Left ventricle myocardium inferior (tissue), 1 donor: ENCODE measurements at places on chromosomes 4 and X. TPM values are rescaled to one million over a fixed set of nuclear protein-coding genes. Genes with fewer than 3 reads are reported as not detected.
A peak's percentile ranks its signal among the peaks of the same experiment; 100 is the strongest.

BOD1L1 gene
- total RNA-seq: 17.9 TPM

ACSL4 gene
- total RNA-seq: 41.1 TPM

EPHA5 gene
- total RNA-seq: not detected

CCNB3 gene
- total RNA-seq: 0.71 TPM

CITED1 gene
- not detected for total RNA-seq

CCKAR gene
- total RNA-seq: not detected

DNA sequence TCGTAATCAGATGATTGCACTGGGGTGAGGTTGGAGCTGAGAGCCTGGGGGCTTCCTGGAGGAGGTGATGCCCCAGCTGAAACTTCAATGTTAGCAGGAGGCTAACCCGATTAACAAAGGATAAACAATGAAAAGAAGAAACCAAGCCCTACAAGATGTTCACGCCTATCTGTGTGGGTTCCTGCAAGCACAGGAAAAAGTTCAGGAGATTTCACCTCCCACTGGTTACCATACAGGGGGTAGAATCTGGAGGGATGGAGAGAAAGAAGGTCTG, 27.5 kb downstream of the JAKMIP1 start:
- peaks cover 52% of the 10 kb centered on the region for H3K27me3 ChIP-seq
- no peak for DNase-seq
- no peak overlapping the region for H3K4me3 ChIP-seq
- no peaks in the 10 kb centered on the region for H3K36me3 ChIP-seq
- no peak overlapping the region for H3K27ac ChIP-seq

- H3K4me3 ChIP-seq: no peak overlapping the region
- no peak overlapping the region for H3K27ac ChIP-seq
- no peaks in the 10 kb centered on the region for H3K4me1 ChIP-seq
Measured at GRCh38 chrX:132041015-132041414, 17.9 kb downstream of the STK26 start.

- no peak overlapping the region for H3K4me3 ChIP-seq
- no peak overlapping the region for H3K27ac ChIP-seq
- H3K27me3 ChIP-seq: no peaks in the 10 kb centered on the region
- H3K36me3 ChIP-seq: no peaks in the 10 kb centered on the region
Measured at GRCh38 chrX:16012250-16012649, 111.1 kb upstream of the GRPR start.

DNA sequence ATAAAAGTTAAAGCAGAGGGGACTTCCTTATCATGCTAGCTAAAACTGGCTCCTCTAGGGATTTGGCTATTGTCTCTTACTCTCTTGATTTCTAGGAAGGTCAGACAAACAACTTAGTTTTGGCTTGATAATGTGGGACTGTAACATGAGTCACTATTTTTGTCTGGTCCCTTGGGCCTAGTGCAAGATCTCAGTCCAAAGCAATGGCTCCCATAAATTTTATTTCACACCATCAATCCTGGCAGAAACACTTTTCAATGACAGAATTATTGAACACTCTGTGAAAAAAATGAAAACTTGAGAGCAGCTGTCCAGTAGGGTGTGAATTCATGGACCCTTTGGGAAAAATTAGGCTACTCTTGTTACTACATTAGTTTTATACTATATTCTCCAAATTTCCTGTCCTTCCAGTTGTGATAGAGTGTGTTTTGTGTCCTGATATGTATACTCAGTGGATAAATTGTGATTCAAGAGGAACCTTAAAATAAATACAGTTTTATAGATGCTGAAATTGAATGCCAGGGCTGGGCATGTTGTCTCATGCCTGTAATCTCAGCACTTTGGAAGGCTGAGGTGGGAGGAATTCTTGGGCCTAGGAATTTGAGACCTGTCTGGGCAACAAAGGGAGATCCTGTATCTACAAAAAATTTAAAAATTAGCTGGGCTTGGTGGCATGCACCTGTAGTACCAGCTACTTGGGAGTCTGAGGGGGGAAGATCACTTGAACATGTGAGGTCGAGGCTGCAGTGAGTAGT, 10.8 kb upstream of the SNCA start:
- H3K27me3 ChIP-seq: peaks cover under 1% of the 10 kb centered on the region
- H3K36me3 ChIP-seq: no peaks in the 10 kb centered on the region
- H3K4me1 ChIP-seq: no peaks in the 10 kb centered on the region
- H3K27ac ChIP-seq: no peak overlapping the region
- no peak overlapping the region for H3K4me3 ChIP-seq
- no peak for DNase-seq

GRCh38 chr4:148053298-148054003, 321.6 kb downstream of the ARHGAP10 start:
- peak; percentile 43 for DNase-seq
- no peaks in the 10 kb centered on the region for H3K36me3 ChIP-seq
- H3K27me3 ChIP-seq: no peaks in the 10 kb centered on the region
- H3K4me1 ChIP-seq: peaks cover 90% of the 10 kb centered on the region
- peak overlapping the region; percentile 10 for H3K4me3 ChIP-seq

- H3K4me3 ChIP-seq: no peak overlapping the region
- DNase-seq: no peak
- H3K27me3 ChIP-seq: no peaks in the 10 kb centered on the region
- no peaks in the 10 kb centered on the region for H3K4me1 ChIP-seq
- H3K27ac ChIP-seq: no peak overlapping the region
- H3K36me3 ChIP-seq: no peaks in the 10 kb centered on the region
Measured at GRCh38 chr4:85298037-85298436, 176.9 kb upstream of the ARHGAP24 start.

- DNase-seq: no peak
- H3K4me3 ChIP-seq: no peak overlapping the region
- H3K36me3 ChIP-seq: peaks cover 14% of the 10 kb centered on the region
- H3K27ac ChIP-seq: no peak overlapping the region
- no peaks in the 10 kb centered on the region for H3K4me1 ChIP-seq
- no peaks in the 10 kb centered on the region for H3K27me3 ChIP-seq
Measured at GRCh38 chr4:146260521-146260920, 46.2 kb downstream of the REELD1 start.

DNA sequence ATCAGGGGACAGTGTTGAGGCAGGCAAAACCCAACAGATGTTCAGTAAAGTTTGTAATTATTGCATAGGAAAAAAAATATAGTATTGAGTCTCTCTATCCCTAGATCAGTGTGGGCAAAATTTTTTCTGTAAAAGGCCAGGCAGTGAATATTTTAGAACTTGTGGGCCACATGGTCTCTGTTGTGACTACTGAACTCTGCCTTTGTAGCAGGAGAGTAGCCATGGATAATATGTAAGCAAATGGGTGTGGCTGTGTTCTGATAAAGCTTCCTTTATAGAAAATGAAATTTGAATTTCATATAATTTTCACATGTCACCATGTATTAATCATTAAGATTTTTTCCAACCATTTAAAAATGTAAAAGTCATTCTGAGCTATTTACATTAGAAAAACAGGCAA, 193.1 kb downstream of the MID1 start:
- no peaks in the 10 kb centered on the region for H3K27me3 ChIP-seq
- no peak overlapping the region for H3K27ac ChIP-seq
- no peak for DNase-seq
- H3K4me1 ChIP-seq: no peaks in the 10 kb centered on the region
- no peaks in the 10 kb centered on the region for H3K36me3 ChIP-seq

- H3K27ac ChIP-seq: no peak overlapping the region
- peaks cover 11% of the 10 kb centered on the region for H3K4me1 ChIP-seq
- H3K27me3 ChIP-seq: no peaks in the 10 kb centered on the region
- no peaks in the 10 kb centered on the region for H3K36me3 ChIP-seq
- no peak overlapping the region for H3K4me3 ChIP-seq
Measured at GRCh38 chrX:129846716-129847115, 3.0 kb upstream of the ZDHHC9 start.

- H3K4me3 ChIP-seq: no peak overlapping the region
- H3K36me3 ChIP-seq: no peaks in the 10 kb centered on the region
- H3K4me1 ChIP-seq: no peaks in the 10 kb centered on the region
Measured at GRCh38 chrX:121160987-121161386, 113.6 kb downstream of the GLUD2 start.

DNA sequence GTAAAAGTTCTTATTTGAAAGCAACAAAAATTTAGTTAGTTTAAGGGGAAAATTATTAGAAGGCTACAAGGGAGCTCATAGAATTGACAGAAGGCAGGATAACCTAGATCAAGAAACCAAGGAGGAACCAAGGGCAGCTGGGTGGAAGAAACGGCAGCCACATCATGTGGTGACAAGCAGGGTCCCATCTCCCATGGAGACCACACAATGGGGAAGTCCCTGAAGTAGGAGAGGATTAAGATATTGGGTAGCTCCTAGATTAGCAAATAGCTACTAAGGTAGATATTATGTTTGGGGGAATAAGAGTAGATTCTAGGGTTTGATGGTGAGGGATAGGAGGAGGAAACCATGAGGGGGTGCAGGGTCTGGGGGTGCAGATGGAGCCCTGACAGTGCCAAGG, 48.0 kb upstream of the TMEM154 start:
- no peaks in the 10 kb centered on the region for H3K4me1 ChIP-seq
- DNase-seq: no peak
- H3K27me3 ChIP-seq: no peaks in the 10 kb centered on the region
- no peak overlapping the region for H3K4me3 ChIP-seq
- H3K27ac ChIP-seq: no peak overlapping the region

DNA sequence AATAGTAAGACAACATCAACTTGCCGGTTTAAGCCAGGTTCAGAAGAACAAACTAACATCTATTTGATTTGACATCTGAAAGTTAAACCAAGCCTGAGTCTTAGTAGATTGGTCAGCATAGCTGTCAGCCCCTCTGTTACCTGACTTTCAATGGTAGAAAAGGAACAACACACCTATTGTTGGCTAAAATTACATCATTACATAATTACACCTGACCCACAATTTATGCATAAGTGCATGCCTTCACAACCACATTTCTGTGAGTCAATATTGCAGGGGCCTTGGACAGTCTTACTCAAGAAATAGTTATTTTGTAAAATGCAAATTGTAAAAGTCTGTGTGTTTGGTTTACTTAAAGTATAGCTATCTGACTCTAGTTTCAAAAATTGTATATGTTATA, 36.2 kb downstream of the EGFL6 start:
- no peak overlapping the region for H3K4me3 ChIP-seq
- H3K36me3 ChIP-seq: no peaks in the 10 kb centered on the region
- no peak overlapping the region for H3K27ac ChIP-seq
- no peak for DNase-seq
- no peaks in the 10 kb centered on the region for H3K27me3 ChIP-seq

DNA sequence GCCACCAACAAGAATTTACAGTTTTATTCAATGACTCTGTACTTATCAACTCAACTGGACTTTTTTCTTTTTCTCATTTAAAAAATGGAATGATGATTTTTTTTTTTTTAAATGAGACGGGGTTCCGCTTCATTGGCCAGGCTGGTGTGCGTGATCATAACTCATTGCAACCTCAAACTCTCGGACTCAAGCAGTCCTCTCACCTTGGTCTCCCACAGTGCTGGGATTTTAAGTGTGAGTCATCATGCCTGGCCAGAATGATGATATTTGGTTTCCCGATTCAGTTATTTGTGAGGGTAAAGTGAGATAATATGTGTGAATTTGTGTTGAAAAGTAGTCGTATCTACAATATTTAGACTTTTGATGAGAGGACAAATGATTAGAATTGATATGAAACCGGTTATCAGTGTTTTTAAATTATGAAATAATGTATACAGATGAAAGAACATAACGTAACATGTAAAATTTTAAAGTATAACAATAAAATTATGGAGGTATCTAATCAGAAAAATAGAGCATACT, 66.0 kb upstream of the UNC5C start:
- DNase-seq: no peak
- no peak overlapping the region for H3K4me3 ChIP-seq
- no peaks in the 10 kb centered on the region for H3K4me1 ChIP-seq
- H3K27ac ChIP-seq: no peak overlapping the region
- no peaks in the 10 kb centered on the region for H3K27me3 ChIP-seq

- no peaks in the 10 kb centered on the region for H3K27me3 ChIP-seq
- peak overlapping the region; percentile 81 for H3K27ac ChIP-seq
- DNase-seq: no peak
- H3K4me1 ChIP-seq: peaks cover 6% of the 10 kb centered on the region
Measured at GRCh38 chrX:134821901-134822300, 163.6 kb upstream of the PLAC1 start.

GRCh38 chr4:10773010-10773409, 88.4 kb upstream of the CLNK start:
- H3K4me3 ChIP-seq: no peak overlapping the region
- H3K4me1 ChIP-seq: no peaks in the 10 kb centered on the region
- no peaks in the 10 kb centered on the region for H3K36me3 ChIP-seq
- no peak overlapping the region for H3K27ac ChIP-seq

DNA sequence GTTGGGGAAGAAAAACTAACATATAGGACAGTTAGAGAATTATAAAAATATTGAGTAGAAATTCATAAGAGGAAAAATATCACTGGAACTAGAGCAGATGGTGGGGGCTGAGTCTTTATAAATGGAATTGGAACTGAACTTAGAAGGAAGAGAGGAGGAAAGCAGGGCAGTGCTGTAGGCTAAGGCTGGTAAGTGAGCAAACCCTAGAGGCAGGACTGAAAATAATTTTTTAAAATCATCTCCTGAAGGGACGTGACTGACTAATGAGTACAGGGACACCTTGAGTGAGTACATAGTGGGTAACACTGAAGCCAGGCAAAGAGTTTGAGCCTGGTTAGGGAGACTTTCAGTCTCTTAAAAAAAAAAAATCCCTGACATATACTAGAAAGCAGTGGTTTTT, 63.3 kb downstream of the GALNT7 start:
- no peaks in the 10 kb centered on the region for H3K27me3 ChIP-seq
- no peaks in the 10 kb centered on the region for H3K36me3 ChIP-seq
- DNase-seq: no peak
- peaks cover 16% of the 10 kb centered on the region for H3K4me1 ChIP-seq

GRCh38 chr4:151670843-151671242, 90.0 kb downstream of the GATB start:
- H3K27me3 ChIP-seq: no peaks in the 10 kb centered on the region
- no peaks in the 10 kb centered on the region for H3K36me3 ChIP-seq
- H3K4me3 ChIP-seq: no peak overlapping the region
- H3K4me1 ChIP-seq: peaks cover 43% of the 10 kb centered on the region
- peak overlapping the region; percentile 48 for H3K27ac ChIP-seq

- DNase-seq: no peak
- H3K27ac ChIP-seq: peak overlapping the region; percentile 71
- H3K4me1 ChIP-seq: peaks cover 38% of the 10 kb centered on the region
- H3K4me3 ChIP-seq: no peak overlapping the region
- H3K36me3 ChIP-seq: no peaks in the 10 kb centered on the region
- no peaks in the 10 kb centered on the region for H3K27me3 ChIP-seq
Measured at GRCh38 chr4:107863416-107863815, 38.7 kb downstream of the SGMS2 start.

GRCh38 chr4:1285151-1285789, 4.4 kb upstream of the MAEA start:
- no peaks in the 10 kb centered on the region for H3K36me3 ChIP-seq
- no peak overlapping the region for H3K27ac ChIP-seq
- DNase-seq: no peak
- no peak overlapping the region for H3K4me3 ChIP-seq

- no peak overlapping the region for H3K4me3 ChIP-seq
- peaks cover 10% of the 10 kb centered on the region for H3K36me3 ChIP-seq
- no peak overlapping the region for H3K27ac ChIP-seq
- H3K4me1 ChIP-seq: no peaks in the 10 kb centered on the region
Measured at GRCh38 chrX:19924285-19924684, 36.9 kb upstream of the SH3KBP1 start.

GRCh38 chr4:158190718-158191117, 17.9 kb upstream of the GASK1B start:
- no peak for DNase-seq
- no peak overlapping the region for H3K4me3 ChIP-seq
- no peaks in the 10 kb centered on the region for H3K27me3 ChIP-seq
